ENCODE measurements at places on chromosomes 7 and 10.

DNA sequence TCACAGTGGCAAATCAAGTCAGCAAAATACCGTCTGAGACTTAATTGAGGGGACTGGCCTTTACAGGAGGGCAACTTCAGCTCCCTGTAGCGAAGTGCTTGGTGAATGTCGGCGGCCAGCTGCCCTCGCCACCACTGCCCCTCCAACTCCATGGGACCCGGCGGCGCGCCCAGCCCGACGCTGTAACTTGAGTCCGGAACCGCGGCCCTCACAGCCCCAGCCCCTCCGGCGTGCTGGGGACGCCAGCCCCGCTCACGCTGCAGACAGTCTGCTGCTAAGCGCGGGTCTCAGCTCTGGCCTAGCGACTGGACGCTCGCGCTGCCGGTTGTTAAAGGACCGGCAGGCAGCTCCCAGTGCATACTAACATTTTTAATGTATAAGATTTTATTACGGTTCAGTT lies 113.4 kb upstream of the NUPR2 start:
- no peak for DNase-seq

DNA sequence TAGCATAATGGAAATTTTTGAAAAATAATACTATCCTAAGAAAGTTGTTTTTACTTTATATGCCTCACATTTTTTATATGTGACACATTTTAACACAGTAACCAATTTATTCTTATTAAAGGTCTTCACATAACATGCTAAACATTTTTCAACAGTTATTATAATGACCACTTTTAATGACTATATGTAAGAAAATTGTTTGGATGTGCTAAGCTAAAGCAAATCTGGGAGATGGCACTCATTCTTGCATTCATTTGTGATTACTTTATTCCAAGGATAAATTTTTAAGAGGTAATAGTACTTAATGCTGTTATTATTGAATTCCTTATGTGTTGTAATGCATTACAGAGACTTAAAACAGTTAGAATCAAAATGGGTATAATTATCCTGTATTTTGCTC lies 88.1 kb downstream of the ANKIB1 start:
- DNase-seq, result no peak

GRCh38 chr10:498760-499435 lies 190.6 kb downstream of the DIP2C start:
- no peak for DNase-seq

DNA sequence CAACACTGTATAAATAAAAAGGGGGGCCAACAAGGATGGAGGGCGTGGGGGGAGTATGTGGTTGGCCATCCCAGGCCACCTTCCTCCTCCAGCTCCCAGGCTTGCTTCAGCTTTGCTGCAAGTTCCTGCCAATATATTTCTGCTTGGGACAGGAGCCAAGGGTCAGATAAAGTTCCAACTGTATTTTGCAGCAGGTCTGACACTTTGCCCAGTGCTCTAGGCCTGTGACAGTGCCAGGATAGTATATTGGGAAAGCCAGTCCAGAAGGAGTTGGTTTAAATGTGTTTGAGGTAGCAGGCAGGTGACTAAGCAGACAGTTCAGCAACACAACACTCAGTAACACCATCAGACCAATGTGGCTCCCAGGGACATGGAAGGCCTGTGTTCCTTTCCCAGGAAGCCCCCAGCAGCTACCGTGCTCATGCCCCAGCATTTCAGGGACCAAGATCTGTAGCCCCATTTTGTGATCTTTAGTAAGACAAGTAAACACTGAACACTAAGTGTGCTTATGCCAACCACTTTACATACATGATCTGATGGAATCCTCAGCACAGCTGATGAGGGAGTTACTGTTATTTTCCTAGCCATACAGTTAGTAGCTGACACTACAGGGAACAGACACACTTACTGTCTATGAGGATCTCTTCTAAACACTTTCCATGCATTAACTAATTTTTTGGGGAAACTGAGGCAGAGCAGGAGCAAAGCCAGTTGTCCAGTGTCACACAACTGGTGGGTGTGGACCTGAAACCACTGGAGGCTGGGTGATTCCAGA lies 38.9 kb downstream of the DNAJB12 start:
- DNase-seq, result no peak

DNA sequence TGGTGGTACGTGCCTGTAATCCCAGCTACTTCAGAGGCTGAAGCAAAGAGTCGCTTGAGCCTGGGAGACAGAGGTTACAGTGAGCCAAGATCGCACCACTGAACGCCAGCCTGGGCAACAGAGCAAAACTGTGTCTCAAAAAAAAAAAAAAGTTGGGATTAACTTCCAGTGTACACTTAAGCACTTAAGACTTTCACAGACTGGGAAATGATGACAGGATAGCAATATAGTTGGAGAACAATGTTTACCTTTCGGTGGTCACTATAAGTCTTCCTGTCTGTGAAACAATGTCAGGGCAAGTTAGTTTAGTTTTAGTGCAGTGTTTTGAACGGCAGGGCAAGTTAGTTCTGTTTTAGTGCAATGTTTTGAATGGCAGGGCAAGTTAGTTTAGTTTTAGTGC lies 130.2 kb downstream of the TPST1 start:
- DNase-seq, result no peak

- DNase-seq, result no peak
These were observed 161.0 kb downstream of the RNF216 start for GRCh38 chr7:5620459-5620881.

- no peak for DNase-seq
These were observed 116.9 kb upstream of the SVIL start for GRCh38 chr10:29751684-29752083.

DNA sequence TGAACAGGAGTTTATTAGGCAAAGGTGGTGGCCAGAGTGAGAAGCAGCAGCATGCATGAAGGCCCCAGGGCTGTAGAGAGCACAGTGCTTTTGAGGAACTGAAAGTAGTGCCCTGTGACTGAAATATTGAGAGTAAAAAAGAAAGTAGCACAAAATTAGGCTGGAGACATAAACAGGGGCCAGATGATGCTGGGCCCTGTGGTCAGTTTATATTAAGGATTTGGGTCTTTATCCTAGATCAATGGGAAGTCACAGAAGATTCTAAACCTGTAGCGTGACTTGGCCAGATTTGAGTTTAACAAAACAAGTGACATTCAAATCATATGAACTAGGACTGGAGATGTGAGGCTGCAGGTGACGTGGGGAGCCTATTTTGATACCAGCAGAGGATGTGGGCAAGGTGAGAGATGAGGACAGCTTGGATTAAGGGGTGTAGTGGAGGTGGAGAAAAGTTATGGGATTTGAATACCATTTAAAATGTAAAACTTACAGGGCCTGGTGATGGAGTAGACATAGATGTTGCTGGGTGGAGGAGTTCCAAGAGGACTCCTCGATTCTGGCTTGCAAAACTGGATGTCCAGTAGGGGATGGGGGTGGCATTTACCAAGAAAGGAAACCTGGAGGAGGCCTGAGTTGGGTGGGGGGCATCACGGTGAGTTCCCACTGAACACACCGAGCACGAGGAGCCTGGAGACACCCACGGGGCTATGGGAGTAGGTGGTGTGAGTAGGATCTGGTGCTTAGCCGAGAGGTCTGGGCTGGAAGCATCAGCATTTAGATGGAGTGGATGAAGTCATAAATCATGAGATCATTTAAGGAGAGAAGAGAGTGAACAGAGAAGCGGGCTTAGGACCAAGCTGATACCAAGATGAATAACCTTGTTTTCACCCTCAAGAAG lies 52.8 kb downstream of the HHEX start:
- no peak for DNase-seq

- DNase-seq, result no peak
These were observed 16.3 kb upstream of the ECHDC3 start for GRCh38 chr10:11725912-11726311.

DNA sequence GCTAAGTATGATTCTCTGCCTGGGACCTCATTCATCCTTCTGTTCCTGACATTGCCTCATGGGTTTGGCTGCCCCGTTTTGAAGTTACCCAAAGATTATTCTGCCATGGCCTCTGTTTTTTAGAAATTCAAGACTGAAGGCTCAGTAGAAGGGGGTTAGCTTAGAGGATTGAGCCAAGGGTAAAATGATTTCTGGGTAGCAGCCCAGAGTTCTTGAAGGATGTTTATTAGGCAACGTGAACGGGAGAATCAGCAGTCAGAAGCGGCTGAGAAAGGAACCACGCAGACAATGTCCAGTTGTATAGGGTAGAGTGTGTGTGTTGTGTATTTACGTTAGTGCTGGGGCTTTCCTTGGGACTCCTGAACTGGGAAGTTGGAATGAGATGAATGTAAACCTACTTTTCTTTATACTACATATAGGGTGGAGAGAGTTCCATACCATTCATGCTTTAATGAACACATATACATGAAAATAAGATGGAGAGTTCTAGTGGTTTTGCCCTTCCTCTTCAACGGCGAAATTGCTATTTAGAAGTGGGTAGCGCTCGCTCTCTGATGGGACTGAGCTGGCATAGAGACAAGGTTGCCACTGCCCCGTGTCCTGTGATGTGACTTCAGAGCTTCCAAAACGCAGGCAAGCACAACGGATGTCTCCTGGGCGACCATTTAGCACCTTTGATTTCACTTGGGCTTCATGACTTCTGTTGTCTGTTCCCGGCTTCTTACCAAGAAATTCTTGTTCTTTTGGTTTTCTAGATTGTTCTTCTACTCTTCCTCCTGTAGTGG lies 35.0 kb upstream of the IL15RA start:
- no peak for DNase-seq

GRCh38 chr10:1646332-1646731 lies 91.0 kb downstream of the ADARB2 start:
- no peak for DNase-seq

- DNase-seq, result peak; percentile 8
These were observed 208.7 kb downstream of the PAXIP1 start for GRCh38 chr7:154794147-154794780.

DNA sequence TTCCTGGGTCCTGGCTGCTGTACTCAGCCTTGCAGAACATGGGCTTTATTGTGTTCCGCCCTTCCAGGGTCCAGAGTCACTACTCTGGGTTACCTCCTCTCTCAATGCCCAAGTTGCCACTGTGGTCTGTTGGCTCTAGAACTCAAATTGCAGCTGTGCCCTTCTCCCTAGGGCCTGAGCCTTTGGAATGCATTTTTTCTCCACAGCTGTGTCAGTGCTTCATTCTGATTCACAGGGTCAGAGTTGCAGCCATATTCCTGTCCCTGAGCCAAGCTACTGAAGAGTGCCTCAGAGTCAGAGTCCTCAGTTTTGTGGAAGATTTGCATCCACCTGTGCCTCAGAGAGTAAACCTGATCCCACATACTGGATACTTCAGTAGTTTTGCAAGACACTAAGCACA lies 167.5 kb downstream of the ITGB1 start:
- no peak for DNase-seq

- no peak for DNase-seq
These were observed 38.8 kb downstream of the TBXAS1 start for GRCh38 chr7:139867847-139868246.

DNA sequence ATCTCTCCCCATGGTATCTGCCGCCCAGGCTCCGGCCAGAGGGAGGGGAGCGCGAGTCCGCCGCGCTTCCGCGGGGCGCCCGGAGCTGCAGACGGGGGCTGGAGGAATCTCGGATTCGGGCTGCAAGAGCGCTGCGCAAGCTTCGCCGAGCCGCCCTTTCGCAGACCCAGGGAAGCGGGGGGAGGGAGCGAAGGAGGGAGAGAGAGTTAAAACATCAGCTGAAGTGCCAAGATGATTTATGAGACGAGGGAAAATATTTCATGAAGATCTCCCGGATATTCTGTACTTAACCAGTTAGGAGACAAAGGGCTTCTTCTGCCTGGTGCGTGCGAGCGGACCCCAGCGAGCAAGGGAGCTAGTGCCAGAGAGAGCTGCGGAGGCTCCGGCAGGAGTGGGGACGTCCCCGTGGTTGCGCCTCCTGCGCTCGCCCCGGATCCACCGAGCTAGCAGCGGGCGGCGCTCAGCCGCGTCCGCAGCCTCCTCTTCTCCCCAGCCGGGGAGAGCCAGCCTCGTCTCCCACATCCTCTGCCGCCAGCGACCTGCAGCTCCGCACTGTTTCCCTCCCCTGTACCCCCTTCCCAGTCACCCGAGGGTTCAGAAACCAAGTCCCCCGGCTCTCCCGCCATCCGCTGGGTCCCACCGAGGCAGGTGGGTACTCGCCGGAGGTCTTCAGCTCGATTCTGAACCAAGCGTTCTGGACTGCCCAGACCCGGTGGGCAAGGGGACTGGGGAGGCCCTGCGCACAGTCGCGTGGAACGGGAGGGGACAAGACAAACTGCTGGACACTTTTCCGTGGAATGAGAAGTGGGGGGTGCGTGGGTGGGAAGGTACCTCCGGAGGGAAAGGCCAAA lies 1.0 kb upstream of the PAX2 start:
- no peak for DNase-seq

DNA sequence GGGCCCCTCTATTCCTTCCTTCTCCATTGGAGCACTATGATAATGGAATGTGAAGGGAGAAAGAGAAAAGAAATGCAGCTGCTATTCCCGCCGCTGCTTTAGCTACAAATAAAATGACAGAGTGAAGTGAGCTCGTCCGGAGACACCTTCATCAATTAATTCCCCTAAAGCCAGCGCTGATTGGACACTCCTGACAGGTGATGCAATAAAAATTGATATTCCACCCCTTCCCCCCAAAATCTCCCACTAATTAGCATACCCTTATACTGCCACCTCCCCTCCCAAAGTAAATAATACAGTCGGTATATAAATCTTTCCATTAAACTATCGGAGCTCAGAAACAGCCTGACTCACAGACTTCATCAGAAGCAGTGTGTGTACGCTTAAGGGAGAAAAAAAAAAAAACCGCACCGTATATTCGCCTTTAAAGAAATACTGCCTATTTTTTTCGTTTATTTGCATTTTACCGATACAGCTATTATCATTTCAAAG lies 7.3 kb downstream of the SKIDA1 start:
- DNase-seq, result no peak

GRCh38 chr10:70585578-70586169 lies 16.9 kb downstream of the PRF1 start:
- DNase-seq, result no peak

DNA sequence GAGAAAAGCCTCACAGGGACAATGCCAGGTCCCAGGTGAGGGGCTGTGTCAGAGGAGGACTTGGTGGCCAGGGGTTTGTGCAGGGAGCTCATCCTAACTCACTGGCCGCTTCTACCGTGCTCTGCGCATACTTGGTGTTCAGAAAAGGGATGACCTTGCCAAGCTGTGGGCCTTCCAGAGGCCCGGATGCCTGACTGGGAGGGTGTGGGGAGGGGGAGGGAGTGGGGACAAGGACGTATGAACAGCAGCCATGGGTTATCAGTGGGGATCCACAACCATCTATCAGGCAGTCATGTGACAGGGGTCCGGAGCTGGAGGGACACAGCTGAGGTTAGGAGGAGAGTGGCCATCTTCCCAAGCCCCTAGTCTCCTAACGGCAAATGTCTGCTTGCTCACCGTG lies 6.2 kb downstream of the SFXN4 start:
- DNase-seq, result no peak

DNA sequence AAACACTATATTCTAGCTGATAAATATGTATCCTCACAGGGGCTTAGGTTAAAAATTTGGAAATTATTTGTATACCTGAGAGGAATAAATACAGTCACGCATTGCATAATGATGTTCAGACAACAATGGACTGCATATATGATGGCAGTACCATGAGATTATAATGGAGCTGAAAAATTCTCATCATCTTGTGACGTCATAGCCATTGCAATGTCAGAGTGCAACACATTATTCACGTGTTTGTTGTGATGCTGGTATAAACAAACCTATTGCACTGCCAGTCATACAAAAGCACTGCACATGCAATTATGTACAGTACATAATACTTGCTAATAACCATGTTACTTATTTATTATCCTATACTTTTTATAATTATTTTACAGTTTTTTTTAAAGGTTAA lies 31.4 kb downstream of the STEAP1B start:
- no peak for DNase-seq

Data from activated T-cell treated with anti-CD3 and anti-CD28 coated beads for 48 hours (primary cell).